Esophagus squamous epithelium (tissue), 5 donors: ENCODE measurements at places on chromosomes 6 and 20.

- DNase-seq = no peak
Observed at GRCh38 chr6:42335896-42336295, 115.8 kb downstream of the TRERF1 start.

- no peak for DNase-seq
Observed at GRCh38 chr6:81086991-81087390, 665.5 kb downstream of the TENT5A start.

DNA sequence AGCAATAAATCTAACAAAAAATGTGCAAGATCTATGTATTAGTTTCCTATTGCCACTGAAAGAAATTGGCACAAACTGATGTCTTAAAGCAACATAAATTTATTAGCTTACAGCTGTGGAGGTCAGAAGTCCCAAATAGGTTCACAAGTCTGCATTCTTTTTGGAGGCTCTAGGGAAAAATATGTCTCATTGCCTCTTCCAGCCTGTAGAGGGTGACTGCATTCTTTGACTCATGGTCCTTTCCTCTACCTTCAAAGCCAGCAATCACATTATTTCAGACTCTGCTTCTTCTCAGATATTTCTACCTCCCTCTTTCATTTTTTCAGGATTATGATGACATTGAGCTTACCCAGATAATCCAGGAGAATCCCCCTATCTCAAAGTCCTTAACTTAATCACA, 1531.1 kb downstream of the KHDRBS2 start:
- DNase-seq = no peak

DNA sequence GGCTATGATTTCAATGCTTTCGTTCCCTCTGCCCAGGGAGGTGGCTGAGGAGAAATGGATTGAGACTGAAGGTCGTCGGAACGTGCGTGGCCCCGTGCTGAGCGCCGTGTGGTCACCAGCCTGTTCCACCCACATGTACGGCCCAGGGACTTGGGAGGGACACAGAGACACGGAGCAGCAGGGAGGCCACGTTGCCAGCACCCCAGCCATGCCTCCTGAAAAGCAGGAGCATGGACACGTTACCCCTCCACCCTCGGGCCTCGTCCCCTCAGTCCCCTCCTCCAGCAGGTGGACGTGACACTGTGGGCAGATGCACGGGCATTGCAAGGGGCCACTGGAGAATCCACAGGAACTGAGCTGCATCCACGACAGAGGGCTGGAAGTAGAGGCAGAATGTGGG, 133.1 kb upstream of the CST7 start:
- no peak for DNase-seq

DNA sequence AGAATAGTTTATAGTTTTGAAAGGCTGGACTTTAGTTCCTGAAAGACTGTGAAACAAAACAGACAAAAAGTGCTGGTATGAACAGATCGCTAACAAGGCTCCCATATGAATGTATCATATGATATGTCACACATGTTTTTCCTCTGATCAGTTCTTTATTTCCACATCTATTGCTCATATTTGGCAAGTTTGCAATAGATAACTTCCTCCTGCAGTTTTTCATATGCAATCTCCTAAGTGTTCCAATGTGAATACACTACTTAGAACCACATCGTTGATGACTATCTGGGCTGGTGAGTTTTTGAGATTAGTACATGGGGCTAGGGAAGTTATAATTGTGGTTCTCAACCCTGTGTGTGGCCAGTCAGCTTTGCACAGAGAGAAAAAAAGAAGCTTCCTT, 23.1 kb downstream of the CRYBG1 start:
- DNase-seq = no peak

- DNase-seq = no peak
Observed at GRCh38 chr20:48238781-48239180, 453.5 kb upstream of the SULF2 start.

- no peak for DNase-seq
Observed at GRCh38 chr6:90263633-90264032, 33.0 kb downstream of the BACH2 start.

DNA sequence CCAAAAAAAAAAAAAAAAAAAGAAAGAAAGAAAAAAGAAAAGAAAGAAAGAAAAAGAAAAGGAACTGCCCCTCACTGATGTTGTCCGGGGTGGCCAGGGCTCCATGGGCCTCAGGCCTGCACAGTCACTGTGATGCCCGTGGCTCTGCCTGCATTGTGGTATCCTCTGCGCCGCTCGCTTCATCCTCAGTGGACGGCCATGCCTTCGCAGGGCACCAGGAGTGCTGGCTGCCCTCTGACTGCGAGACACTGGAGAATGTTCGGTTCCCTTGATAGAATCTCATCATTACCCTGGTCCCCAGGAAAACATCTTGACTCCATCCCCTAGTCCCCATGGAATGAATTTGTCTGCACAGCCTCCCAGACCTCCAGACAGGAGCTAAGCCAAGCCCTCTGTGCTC, 61.7 kb downstream of the TMEM242 start:
- no peak for DNase-seq

DNA sequence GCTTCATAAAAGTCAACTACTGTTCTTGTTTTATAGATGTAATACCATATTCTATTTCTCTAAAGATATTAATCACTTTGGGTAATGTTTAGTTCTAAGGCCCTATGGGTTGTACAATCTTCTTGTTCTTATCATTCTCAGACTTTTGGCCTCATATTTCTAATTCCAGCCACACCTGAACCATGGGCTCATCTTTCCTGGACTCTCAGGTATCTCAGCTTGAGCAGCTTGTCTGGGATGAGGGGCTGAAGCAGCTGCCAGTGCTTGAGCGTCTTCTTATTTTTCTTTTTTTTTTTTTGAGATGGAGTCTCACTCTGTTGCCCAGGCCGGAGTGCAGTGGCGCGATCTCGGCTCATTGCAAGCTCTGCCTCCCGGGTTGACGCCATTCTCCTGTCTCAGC, 150.2 kb downstream of the KIF6 start:
- no peak for DNase-seq

GRCh38 chr6:87699576-87699975, 2.5 kb downstream of the AKIRIN2 start:
- DNase-seq = no peak

GRCh38 chr6:148999929-149000468, 253.2 kb downstream of the UST start:
- DNase-seq = no peak

DNA sequence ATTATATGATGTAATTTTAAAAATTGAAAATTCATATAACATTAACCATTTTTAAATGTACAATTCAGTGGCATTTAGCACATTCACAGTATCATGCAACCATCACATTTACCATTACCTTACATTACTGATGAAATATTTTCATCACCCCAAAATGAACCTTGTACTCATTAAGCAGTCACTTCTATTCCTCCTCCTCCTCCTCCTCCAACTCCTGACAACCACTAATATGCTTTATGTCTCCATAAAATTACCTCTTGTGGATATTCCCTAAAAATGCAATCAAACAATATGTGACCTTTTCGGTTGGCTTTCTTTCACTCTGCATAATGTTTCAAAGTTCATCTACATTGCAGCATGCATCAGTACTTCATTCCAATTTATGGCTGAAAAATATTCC, 45.2 kb downstream of the ZHX3 start:
- no peak for DNase-seq

DNA sequence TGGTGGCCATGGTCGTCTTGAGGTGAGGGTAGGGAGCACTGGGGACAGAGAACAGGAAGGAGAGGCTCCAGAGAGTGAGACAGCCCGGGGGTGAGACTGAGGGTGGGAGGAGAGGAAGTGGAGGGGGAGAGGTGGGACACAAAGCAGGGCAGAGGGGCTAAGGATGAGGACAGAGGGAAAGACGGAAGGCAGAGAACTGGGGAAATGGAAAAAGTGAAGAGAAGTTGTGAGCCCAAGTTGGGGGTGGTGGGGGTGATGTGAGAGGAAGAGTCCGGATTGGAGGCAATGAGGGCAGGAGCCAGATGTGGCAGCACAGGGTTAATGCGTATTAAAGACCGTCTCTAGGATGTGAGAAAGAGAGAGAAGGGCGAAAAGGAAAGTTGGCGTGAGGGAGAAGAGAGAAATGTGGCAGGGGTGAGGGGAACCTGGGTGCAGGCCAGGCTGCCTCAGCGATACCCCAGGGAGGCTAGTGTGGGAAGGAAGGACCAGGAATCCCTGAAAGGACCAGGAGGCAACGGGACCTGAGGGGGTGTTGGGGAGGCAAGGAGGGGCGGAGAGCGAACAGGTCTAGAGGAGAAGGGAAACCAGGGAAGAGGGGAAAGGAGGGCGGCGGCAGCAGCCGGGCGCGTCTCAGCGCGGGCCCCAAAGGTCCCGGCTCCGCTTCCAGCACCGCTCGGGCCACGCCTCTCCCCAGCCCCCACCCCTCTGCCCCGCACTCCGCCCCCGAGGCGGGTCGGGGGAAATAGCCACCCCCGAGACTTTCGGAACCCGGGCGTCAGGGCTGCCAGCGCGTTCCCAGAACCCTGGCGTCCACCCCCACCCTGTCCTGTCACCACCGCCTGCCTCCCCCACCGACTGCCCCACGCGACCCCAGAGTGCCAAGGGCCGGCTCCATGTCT, at the start of gene PPP1R18:
TSS of gene PPP1R18 (minus strand) at position 637 of the 899 bp plus-strand sequence. CDS start at position 10, 627 bp downstream.
- DNase-seq = peak; percentile 45

GRCh38 chr6:133301835-133302234, 60.7 kb downstream of the EYA4 start:
- DNase-seq = no peak

- DNase-seq = no peak
Observed at GRCh38 chr6:89736893-89737292, 82.7 kb downstream of the MDN1 start.

DNA sequence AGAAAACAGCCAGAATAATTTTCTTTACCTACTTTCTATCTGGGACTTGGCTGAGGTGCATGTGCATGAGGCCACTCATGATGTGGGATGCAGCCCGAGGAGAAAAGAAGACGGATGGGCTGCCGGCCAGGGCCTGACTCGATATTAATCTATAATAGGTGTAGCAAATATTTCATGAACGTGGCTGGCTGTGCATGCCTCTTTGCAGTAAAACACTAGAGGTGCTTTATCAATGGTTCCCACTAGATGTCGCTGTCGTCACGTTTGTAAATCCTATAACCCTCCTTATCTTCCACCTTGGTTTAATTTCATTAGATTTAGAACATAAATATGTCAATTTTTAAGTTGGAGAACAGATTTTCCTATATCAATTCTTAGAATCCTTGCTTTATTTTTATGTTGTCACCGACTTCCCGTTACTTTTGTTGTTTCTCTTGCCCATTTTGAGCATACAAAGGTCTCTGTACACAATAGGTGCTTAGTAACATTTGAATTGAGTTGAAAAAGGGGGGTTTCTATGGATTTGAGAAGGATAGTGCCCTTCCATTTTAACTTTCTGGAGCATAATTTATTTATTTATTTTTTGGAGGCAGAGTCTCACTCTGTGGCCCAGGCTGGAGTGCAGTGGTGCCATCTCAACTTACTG, 19.6 kb upstream of the FERMT1 start:
- DNase-seq = no peak

- DNase-seq = no peak
Observed at GRCh38 chr20:20333866-20334265, 34.0 kb upstream of the INSM1 start.

DNA sequence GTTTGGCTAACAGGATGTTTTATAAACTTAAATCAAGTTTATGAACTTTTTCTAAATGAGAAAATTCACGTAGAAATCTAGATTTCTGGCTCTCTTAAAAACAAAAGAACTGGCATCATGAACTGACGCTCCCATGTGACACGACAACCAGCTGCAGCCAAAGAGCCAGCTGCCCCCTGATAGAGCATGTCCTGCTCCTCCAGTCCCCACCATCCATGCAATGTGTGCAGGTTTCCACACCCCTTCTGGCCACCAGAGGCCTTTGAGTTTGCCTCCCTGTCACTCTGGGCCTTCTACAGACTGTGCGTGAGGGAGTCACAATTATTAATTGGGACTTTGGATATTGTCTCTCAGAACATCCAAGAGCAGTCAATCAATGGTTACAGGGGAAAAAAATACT, 1.6 kb upstream of the GPLD1 start:
- DNase-seq = no peak

- peak; percentile 27 for DNase-seq
Observed at GRCh38 chr6:127420556-127420955, 38.6 kb downstream of the KIAA0408 start.

- DNase-seq = peak; percentile 41
Observed at GRCh38 chr6:3751730-3752530, 417 bp upstream of the PXDC1 start.

DNA sequence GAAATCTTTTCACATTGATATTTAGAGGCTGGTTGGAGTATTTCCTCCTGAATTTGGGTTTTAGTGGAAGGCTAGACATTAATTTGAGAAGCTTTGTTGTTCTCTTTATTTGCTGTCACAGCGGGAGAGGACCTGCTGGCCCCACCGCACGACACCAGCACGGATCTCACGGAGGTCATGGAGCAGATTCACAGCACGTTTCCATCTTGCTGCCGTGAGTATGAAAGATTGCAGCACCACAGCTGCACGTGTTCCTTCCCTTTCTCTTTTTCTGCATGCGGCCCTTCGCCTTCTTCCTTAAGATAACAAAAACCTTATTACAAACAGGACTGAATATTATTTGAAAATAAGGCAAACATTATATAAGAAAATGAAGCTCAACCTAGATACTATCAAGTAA, 555.5 kb downstream of the UTRN start:
- DNase-seq = no peak

GRCh38 chr6:16205377-16206144, 32.8 kb upstream of the GMPR start:
- DNase-seq = no peak

DNA sequence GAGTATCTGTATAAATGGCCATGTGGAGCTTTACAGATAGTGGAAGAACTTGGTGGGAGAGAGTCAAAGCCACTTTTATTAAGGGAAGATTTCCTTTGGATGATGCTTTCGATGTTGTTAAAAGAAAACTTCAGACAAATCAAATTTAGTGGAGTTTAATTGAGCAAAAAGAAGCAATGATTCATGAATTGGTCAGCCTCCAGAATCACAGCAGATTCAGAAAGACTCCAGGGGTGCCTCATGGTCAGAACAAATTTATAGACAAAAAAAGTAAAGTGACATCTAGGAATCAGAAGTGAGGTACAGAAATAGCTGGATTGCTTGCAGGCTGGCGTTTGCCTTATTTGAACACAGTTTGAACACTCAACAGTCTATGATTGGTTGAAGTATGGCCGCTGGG, 5.3 kb upstream of the CGA start:
- no peak for DNase-seq

DNA sequence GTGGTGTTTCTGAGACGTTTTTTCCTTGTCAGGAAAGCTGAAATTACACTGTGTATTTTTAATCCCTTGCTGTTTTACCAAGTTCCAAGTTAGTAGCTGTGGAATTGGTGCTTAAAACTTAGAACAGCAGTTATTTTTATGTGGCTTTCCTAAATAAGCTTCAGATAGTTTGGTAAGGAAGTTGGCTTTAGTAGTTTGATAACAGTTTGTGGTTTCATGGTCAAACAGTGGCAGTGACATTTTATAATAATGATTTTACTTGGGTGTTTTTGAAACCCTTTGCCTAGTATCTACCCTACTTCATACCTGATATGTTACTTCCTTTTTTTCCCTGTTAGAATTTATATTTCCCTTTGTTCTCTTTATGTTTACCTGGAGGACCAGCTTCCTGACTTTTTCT, 164.9 kb downstream of the JARID2 start:
- no peak for DNase-seq

- no peak for DNase-seq
Observed at GRCh38 chr20:43463527-43464218, 6.0 kb downstream of the SRSF6 start.

GRCh38 chr20:5364136-5364821, 47.5 kb upstream of the PROKR2 start:
- no peak for DNase-seq
